T-helper 2 cell treated with Interferon-gamma antibody and Interleukin-4, amounts not matched to agents 5 μg/mL and 100 μg/mL, for 36 hours (primary cell): ENCODE measurements at places on chromosomes 3 and 15.
A peak's percentile ranks its signal among the peaks of the same experiment; 100 is the strongest.

DNA sequence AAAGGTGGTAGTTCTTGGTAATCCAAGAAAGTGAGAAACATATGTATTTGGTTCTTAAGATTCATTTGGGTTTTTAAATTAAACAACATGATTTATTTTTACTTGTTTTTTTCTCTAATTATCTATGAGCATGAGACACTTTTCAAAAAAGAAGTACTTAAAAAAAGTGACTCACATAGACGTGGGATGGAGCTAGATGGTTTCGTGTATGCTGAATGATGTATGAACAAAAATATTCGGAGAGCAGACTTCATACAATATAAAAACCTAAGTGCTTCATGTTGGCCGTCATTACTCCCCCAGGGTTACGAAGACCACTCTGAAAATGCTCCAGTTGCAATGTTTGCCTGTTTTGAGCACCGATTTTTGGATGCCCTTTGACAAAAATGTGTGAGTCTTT is 90.9 kb downstream of the RORA start:
- DNase-seq = no peak

DNA sequence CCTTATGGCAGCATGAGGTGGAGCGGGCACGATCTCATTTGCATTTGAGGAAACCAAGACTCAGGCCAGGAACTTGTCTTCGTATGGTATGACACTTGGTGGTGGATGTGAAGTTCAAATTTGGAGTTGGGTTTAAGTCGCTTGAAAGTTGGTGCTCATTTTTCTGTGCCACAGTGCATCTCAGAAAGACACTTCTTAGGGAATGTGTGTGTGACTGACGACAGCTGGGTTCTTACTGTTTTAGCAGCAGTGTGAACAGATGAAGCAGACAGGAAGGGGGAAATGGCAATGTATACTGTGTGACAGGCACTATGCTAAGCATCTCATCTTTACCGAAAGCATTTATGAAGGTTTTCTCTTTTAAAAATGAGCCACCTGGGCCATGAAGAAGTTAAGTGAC is 75.4 kb downstream of the SEC22A start:
- no peak for DNase-seq

DNA sequence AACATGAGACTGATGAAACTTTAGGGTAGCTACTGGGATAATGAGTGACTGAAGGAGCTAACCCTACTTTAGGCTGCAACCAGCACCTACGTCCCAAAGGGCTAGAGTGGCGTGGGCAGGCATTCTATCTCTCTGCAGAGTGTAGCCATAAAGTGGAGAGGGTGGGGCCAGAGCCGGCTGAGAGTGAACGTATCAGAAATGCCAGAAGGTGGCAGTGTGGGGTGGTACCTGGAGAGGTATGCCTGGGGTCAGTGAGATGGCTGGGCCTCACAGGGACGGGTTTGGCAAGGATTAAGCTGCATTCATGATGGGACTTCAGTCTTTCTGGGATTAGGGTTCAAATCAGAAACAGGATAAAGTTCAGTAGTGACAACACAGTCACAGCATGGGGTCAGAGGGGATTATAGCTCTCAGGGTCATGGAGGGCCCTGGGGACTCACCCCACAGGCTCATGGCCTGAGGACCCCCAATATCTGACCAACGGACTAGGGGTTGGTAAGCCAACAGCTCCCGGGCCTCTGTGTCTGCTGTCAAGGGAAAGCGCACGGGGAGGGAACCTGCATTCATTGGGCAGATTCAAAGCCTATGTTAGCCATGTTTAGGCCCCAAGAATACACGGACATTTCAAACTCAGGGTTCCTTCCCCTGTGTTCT is 86.5 kb upstream of the FOXB1 start:
- DNase-seq = peak; percentile 74

DNA sequence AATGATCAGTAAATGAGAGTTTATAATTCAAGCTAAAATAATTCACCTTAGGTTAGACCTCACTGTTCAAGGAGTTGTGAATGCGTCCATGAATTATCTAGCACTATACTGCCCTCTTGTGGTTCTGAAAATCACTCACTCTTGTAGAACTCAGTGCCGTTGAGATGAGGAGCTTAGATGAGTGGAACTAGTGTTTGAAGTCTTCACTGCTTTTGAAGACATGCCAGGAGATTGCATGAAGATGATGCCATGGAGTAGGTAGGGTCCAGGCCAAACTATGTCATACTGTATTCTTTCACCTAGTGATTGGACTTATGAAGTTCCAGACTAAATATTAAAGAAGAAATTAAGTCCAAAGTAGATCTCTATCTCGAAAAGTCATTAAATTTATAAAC is 28.8 kb downstream of the LYSMD4 start:
- peak; percentile 36 for DNase-seq

DNA sequence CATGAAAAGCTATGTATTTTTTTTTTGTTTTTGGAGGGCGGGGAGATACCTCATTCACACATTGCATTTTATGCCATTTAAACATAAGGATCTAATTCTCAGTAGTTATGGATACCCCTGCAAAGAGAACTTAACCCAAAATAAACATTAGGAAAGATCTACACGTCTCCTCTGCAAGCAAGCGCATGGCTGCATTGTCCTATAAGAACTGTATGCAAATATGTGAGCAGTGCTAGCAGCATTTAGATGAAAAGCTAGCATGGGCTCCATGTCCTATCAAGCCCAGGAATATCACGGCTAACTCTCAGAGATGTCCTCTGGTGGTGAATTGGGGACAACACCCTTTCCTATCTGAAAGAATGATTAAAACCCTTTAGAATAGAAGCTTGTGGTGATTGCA is 292.8 kb downstream of the MEX3B start:
- DNase-seq = no peak

GRCh38 chr3:81492040-81492439 is 269.4 kb downstream of the GBE1 start:
- no peak for DNase-seq

- DNase-seq = no peak
These were observed 47.6 kb downstream of the EFHB start for GRCh38 chr3:19886404-19886803.
